ENCODE measurements at places on chromosomes 2 and 18.

GRCh38 chr2:69452687-69453086, 15.5 kb upstream of the NFU1 start:
- DNase-seq = no peak

DNA sequence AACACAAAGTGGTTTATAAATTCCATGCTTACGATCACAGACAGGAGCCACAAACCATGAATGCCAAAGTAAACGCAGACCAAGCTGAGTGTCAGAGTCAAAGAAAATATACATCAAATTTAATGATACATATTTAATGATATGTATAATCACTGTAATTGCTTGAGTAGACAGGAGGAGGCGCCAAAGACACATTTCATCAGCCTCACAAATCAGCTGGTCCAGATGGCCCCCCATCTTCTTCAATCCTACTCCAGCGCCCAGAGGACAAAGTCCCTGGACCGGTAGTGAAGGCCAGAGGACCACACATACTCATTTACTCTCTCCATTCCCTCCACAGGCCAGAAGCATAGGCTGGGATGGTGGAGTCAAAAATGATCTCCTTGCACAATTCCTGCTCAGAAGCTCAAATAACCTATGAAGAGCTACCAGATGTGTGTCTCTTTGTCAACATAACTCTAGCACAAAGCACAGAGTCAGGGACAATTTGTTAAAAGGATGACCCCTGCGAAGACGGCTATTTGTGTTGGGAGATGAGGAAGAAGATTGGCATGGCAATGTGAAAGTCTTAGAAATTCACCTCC, 149.3 kb upstream of the PGAP1 start:
- DNase-seq = no peak

DNA sequence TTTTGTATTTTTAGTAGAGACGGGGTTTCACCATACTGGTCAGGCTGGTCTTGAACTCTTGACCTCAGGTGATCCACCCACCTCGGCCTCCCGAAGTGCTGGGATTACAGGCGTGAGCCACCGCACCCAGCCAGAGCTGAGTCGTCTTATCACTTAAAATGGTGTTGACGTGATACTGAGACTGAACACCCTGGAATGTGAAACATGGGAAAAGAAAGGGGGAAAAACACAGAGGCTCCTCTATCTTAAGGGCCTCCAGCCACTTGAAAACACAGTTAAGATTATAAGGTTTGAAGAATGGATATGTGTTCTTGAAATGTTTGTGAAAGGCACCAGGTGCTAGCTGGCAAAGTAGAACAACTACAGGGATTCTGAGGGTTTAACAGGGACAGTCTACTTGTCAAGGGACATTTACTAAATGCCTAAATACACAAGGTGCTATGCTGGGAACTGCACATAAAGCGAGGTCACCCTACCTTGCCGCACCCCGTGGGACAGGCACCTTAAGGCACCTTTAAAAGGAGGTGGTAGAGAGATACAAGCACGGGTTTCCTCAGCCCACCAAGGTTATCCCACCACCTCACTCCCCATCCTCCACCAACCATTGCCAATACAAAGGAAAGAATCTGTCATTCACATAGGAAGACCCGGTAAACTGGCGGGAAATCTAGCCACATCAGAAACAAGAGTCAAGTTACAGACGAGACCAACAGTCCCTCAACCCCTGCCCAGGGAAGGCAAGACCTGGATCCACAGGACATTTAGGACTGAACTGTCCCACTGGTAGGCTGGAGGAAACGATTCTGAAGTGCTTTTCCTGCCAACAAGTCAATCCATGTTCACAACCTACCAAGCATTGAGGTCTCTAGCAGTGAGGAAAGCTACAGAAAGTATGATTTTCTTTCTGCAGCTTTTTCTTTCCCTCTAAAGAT, 43.4 kb downstream of the STK39 start:
- no peak for DNase-seq

DNA sequence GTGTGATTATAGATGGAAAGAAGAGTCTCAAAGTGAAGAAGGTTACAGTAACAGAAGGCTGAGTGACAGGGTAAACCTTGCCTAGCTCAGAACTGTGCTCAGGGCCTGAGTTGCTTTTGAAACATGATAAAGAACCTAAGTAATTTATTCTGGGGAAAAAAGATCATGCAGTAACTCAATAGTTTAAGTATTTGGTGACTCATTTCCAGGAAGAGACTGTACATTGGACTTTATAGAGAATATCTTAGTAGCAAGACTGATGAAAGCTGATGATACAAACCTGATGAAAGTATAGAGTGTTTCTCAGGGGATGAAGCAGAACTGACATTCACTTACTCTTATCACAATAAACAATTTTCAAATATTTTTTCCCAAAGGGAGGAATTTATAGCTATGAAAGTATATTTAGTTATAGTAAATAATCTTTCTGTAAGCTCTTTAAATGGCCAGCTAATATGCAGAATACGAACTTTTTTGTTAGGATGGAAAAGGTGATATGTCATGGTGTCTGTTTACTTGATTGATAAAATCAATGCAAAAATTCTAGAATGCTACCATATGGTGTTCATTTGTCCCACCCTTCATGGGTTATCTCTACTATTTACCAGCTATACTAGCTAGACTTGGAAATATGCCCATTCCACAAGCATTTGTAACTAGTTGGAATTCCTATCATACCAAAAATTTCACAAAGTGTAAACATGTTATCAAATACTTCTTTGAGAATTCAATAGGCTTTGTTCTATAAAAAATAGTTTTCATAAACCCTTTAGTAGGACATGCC, 1265.5 kb upstream of the ACVR2A start:
- DNase-seq = no peak

DNA sequence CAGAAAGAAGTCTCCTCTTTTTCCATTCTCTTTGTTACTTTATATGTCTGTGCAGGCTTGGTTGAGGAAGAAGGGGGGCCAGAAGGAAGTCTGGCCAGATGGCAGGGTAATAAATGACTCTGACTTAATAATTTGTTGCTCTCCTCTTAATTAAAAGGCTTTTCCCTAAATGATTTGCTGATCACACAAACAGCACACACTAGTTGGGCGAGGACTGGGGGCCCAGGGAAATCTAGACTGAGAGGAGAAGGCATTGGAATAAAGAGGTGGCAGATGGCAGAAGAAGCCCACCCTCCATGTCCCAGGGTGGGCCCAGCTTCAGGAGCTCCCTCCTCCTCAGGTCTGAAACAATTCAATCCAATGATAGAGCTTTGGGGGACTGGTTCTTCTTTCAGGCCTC, 12.7 kb upstream of the SMARCAL1 start:
- no peak for DNase-seq

- no peak for DNase-seq
These were observed 31.0 kb upstream of the EPB41L3 start for GRCh38 chr18:5574843-5575242.

DNA sequence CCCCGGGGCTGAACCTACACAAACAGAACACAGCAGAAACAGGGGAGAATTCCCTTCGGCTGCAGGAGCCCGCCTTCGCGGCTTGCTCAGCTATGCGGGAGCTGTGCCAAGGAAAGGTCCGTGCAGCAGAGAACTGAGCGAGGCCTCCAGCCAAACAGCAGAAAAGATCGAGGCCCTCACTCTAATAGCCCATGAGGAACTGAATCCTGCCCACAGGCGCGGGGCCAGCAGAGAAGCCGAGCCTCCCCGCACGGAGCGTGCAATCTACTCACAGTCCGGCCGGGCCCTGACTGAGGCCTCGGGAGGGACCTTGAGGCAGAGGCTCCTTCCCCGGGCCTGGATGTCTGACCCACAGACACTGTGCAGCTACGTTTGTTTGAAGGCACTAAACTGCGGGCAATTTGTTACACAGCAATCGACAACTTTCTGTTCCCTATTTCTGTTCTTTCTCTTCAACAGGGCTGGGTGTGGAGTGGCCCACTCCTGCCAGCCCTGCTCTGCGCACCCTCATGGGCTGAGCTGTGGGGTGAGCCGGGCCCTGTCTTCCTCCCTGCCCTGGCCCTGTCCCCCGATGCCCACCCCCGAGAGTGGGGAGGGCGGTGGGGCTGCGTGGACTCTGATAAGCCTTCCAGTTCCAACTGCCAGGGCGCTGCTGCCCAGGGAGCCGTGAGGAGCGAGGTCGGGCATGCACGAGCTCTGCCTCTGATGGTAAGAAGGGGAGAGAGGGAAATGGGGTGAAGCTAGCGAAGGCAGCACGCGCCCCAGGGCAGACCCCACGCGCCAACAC, 13.7 kb downstream of the HES6 start:
- DNase-seq = no peak

GRCh38 chr2:153132418-153132817, 346.1 kb downstream of the RPRM start:
- no peak for DNase-seq

DNA sequence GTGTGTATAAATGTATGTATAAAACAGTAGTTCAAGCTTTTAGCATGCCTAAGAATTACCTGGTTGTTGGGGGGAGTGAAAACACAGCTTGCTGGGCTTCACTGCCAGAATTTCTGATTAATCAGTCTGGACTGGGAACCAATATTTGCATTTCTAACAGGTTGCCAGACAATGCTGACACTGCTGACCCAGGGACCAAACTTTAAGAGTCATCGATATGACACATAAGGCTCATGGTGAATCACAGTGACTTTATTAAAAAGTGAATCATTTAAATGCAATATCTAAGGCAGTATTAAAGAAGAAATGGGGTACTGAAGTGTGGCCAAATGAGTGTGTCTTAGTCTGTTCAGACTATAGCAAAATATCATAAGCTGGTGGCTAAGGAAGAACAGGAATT, 195.9 kb upstream of the DTNA start:
- no peak for DNase-seq

DNA sequence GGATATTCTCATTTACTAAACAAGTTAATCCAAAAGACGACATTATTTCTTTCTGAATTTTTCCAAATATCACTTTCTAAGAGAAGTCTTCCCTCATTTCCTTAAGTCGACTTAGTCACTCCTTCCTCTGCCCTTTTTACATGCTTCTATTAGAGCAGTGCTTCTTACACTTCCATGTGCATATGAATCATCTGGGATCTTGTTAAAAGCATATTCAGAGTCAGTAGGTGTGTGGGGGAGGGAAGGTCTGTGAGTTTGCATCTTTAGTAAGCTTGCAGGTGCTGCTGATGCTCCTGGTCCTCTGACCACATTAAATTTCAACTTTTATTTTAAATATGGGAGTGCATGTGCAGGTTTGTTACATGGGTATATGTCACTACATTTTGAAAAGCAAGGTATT, 582.6 kb downstream of the NRXN1 start:
- no peak for DNase-seq

DNA sequence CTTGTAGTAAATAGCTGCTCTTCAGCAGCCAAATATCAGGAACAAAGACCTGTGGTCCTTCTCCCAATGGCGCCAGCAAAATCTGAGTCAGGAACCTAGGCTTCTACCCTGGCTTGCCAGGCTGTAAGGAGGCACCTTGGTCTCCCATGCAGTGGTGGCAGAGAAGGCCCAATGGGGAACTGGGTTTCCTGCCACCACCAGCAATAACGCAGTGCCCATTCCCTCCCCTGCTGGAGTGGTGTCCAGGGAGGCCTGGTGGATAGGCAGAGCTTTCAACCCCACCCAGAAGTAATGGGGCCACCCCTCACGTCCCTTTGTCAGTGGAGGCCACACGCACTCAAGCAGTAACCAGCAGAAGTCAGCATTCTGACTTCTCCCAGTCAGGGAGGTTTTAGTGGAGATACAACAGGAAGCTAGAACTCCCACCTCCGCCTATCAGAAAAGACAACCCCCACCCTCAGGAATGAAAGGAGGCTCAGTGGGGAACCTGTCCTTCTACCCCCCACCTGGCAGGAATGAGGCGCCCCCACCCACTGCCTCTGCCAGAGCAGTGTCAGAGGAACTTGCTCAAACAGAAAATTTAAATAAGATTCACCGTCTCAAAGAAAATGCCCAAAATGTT, 132.4 kb downstream of the COPS8 start:
- no peak for DNase-seq

DNA sequence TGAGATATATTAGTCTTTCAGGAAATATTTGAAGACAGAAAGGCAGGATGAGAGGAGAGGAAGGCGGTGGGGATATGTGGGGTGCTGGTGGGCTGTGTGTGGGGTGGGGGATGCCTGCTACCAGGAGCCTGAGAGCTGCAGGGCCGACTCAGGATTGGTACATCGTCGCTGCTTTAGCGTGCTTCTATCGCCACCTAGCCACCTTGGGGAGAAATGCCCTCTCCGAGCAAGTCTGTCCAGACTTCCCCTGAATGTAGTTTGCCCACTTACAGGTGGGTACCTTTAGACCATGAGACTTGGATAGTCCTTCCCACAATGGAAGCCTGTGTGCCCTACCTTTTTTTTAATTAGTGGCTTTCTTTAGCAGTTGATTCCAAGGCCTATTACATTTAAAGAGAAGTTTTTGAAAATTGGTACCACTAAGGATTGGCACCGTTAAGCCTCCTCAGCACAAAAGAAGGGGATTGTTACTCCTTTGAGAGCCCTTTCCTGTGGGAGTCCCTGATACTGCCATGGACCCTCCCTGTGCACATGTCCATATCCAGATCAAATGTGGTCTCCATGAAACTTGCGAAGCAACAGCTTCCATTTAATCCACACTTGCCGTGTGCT, 114.1 kb upstream of the NDUFV2 start:
- DNase-seq = peak; percentile 60

DNA sequence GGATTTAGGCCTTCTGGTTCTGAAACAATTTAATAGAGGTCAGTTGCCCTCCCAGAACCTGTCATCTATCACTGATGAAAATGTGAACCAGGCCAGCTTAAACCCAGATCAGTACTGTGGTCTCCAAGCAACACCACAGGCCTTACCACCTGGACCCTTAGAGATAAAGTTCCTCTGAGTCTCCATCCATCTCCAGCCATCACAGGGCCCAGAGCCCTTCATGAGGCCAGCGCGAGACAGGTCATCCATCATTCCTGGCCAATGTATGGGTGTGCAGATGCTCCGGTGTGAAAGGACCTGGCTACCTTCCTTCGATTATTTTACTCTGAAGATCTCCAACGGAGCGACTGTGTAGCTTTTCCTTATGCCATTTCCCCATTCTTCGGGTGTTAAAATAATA, 322.7 kb upstream of the SOX11 start:
- DNase-seq = no peak

GRCh38 chr2:120531863-120532600, 186.1 kb downstream of the INHBB start:
- DNase-seq = no peak

DNA sequence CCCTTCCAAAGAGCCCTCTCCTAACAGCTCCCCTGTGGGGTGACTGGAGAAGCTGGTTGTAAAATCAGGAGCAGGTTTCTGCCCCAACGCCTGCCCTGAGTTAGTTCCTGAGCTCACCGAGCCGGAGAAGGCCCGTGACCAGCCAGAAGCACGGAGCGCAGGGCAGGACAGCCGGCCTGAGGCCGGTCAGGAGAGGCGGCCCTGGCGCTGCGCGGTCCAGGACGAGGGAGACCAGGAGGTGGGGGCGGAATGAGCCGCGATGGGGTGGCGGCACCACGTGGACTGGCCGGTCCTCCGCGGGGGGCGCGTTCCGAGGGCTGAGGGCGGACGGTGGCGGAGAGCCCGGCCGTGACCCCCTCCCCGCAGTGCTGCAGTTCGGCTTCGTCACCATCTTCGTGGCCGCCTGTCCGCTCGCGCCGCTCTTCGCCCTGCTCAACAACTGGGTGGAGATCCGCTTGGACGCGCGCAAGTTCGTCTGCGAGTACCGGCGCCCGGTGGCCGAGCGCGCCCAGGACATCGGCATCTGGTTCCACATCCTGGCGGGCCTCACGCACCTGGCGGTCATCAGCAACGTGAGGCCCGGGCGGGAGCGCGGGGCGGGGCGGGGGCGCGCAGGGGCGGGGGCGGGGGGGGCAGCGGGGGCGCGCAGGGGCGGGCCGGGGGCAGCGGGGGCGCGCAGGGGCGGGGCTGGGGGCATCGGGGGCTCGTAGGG, 29.0 kb downstream of the ANO7 start:
- DNase-seq = no peak

All from cerebellar nuclear complex (tissue), 1 donor.